Tibial nerve (tissue), 4 donors: ENCODE measurements at places on chromosomes 11 and 22.

DNA sequence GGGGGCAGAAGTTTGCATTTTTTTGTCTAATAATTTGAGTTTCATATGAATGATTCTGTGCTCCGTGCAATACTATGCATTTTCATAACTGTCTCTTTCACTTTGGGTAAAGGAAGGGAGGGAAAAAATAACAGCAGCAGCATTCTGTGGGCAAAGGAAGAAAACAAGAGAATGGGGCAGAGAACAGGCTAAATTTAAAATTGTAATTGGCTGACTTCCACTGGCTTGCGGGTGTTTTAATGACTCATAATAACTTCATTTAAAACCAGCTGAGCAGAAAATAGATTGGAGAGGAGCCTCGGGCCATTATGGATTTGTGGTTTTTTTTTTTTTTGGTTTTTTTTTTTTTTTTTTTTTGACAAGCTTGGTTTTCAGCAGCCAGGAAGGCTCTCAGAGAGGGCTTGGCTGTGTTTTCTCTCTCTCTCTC is 107.4 kb downstream of the ZBTB16 start:
- H3K4me3 ChIP-seq, result no peak overlapping the region
- no peaks in the 10 kb centered on the region for H3K27me3 ChIP-seq
- no peaks in the 10 kb centered on the region for H3K36me3 ChIP-seq

GRCh38 chr11:13415201-13415600 is 47.8 kb downstream of the BTBD10 start:
- H3K27me3 ChIP-seq, result no peaks in the 10 kb centered on the region
- no peaks in the 10 kb centered on the region for H3K4me1 ChIP-seq
- H3K36me3 ChIP-seq, result peaks cover 7% of the 10 kb centered on the region
- no peak overlapping the region for H3K4me3 ChIP-seq

GRCh38 chr22:43270314-43270908 is 72.8 kb downstream of the SCUBE1 start:
- no peaks in the 10 kb centered on the region for H3K36me3 ChIP-seq
- no peak for DNase-seq
- no peaks in the 10 kb centered on the region for H3K27me3 ChIP-seq
- H3K4me3 ChIP-seq, result no peak overlapping the region
- H3K27ac ChIP-seq, result peak overlapping the region; percentile 80

DNA sequence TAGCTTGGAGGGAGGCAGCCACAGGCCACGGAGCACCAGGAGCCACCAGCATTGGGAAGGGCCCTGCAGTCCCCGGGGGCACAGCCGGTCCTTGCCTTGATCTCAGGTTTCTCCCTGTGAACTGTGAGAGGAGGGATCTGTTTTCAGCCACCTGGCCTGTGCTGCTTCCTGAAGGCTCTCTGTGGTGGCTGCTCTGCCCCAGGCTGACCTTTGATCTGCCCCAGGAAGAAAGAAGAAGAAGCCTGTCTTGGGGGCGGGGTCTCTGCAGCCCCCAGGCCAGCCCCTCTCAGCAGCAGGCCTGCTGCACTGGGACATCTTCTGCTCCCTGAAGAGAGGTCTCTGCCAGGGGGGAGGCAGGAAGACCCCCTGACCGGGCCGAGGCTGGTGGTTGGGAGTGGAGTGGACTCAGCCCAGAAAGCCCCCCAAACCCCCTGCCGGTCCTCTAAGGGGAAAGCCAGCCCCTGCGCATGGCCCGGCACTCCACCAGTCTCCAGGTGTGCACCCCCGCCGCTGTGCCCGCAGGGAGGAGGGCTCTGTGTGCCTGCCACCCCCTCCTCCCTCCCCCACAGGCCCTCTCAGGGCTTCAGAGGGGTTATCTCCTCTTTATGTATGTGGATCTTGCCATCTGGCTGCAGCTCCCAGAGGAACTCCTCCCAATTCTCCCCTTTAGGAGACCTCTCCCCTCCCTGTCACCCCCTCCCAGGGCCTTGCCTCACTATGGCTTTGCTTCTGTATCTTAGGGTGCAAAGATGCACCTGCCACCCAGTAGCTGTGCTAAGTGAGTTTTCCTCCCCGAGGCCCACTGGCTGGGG is 675.3 kb downstream of the BRD1 start:
- H3K4me1 ChIP-seq, result no peaks in the 10 kb centered on the region
- no peaks in the 10 kb centered on the region for H3K27me3 ChIP-seq
- no peak for DNase-seq
- no peak overlapping the region for H3K27ac ChIP-seq

DNA sequence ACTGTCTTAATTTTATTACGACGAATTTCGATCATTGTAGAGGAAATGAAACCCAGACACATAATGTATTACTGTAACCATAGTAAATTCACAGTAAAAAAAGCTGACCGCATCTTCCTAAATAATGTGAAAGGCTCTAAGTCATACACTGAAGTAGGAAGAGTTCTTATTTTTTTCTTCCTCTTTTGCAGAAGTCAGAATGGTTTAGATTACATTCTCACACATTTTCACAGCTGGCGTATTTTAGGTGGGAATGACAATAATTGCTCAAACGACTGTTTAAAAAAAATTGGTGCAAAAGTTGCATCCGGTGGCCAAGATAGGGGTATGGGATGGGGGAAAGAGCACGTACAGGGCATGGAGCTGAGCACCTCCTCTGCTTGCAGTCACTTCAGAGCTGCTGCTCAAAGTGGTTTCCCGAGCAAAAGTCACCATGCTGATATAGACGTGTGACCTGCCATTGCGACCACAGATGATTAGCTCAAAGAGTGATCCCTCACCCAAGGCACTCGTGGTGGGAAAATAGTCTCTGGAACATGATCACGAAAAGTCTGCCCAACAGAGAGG is 35.3 kb downstream of the MMP13 start:
- H3K4me1 ChIP-seq, result no peaks in the 10 kb centered on the region
- no peak overlapping the region for H3K27ac ChIP-seq
- no peaks in the 10 kb centered on the region for H3K27me3 ChIP-seq
- no peak overlapping the region for H3K4me3 ChIP-seq
- DNase-seq, result no peak
- H3K36me3 ChIP-seq, result no peaks in the 10 kb centered on the region

- H3K4me1 ChIP-seq, result peaks cover 6% of the 10 kb centered on the region
- no peaks in the 10 kb centered on the region for H3K27me3 ChIP-seq
- no peak for DNase-seq
- H3K36me3 ChIP-seq, result no peaks in the 10 kb centered on the region
- no peak overlapping the region for H3K4me3 ChIP-seq
Observed at GRCh38 chr11:94308024-94308423, 3.6 kb downstream of the IZUMO1R start.

DNA sequence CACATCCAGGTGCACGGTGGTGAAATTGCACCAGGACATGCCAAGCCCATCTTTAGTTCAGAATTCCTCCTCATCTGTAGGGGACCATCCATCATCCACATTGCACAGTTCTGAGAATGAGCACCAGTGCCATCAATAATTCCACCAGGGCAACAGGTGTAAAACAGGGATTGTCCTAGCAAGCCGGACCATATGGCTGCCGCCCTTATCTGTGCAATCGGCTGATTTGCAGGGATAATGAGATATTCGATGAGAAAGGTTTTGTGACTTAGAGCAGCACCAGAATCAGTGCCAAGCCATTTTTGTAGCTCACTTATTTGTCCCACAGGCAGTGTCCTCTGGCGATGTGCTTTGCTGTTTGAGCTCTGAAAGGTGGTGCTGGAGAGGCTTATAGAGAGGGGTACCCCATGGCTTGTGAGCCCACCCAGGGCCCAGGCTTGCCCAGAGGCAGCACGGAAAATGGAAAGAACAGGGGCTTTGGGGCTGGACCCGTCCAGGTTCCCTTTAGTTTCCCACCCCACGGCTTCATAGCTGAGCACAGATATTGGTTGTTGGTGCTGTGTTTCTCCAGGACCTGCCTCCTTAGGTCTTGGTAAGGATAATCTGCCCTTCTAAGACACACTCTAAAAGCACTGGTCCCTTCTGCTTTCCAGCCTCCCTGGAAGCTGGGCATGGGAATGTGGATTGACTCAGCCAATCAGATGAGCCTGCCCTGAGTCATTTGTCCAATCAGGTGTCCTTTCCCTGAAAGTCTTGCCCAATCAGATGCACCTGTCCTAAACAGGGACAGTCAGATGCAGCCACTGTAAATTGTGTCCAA is 84.0 kb upstream of the SHANK2 start:
- H3K4me3 ChIP-seq, result no peak overlapping the region
- no peaks in the 10 kb centered on the region for H3K4me1 ChIP-seq
- H3K36me3 ChIP-seq, result no peaks in the 10 kb centered on the region
- H3K27ac ChIP-seq, result no peak overlapping the region
- no peaks in the 10 kb centered on the region for H3K27me3 ChIP-seq

- H3K4me1 ChIP-seq, result no peaks in the 10 kb centered on the region
- no peak for DNase-seq
- H3K36me3 ChIP-seq, result no peaks in the 10 kb centered on the region
- H3K27me3 ChIP-seq, result no peaks in the 10 kb centered on the region
Observed at GRCh38 chr11:133833898-133834681, 11.2 kb downstream of the SPATA19 start.

GRCh38 chr22:49303061-49303735 is 524.5 kb downstream of the BRD1 start:
- H3K27ac ChIP-seq, result no peak overlapping the region
- H3K27me3 ChIP-seq, result no peaks in the 10 kb centered on the region
- no peaks in the 10 kb centered on the region for H3K4me1 ChIP-seq
- DNase-seq, result no peak

GRCh38 chr11:4185561-4185960 is 91.0 kb downstream of the RRM1 start:
- no peaks in the 10 kb centered on the region for H3K27me3 ChIP-seq

DNA sequence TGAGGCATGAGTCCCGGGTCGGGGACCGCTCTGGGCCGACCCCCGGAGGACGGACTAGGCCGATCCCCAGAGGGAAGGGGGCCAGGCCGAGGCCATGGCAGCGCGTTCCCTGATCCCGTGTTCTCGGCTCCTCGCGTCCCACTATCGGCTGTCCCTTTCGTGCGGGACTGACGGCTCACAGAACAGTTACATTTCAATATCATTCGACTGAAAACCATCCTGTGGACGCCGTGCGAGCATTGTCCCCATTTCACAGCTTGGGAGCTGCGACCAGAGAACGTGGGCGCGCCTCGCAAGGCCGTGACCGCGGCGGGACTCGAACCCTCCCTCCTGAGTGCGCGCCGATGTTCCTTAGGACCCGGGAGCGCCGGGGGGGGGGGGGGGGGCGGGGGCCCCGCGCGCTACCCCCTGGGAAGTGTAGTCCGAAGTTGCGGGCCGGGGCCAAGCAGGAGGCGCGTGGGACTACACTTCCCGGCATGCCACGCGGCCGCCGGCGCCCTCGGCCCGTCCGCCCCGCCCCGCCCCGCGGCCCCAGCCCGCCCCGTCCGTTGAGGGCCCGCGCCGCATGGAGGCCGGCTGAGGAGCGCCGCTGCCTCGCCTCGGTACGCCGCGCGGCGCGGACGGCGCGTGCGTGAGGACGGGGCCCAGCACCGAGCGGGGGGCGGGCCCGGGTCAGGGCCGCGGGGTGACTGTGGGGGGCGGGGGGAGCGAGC is at the start of gene TRABD:
TSS of gene TRABD (plus strand) at position 539 of the 713 bp plus-strand sequence. CDS start 7,148 bp downstream, outside the sequence.
- no peaks in the 10 kb centered on the region for H3K36me3 ChIP-seq
- peak; percentile 74 for DNase-seq
- no peaks in the 10 kb centered on the region for H3K27me3 ChIP-seq
- peak within 1 kb of the TSS; percentile 55 for H3K4me3 ChIP-seq

DNA sequence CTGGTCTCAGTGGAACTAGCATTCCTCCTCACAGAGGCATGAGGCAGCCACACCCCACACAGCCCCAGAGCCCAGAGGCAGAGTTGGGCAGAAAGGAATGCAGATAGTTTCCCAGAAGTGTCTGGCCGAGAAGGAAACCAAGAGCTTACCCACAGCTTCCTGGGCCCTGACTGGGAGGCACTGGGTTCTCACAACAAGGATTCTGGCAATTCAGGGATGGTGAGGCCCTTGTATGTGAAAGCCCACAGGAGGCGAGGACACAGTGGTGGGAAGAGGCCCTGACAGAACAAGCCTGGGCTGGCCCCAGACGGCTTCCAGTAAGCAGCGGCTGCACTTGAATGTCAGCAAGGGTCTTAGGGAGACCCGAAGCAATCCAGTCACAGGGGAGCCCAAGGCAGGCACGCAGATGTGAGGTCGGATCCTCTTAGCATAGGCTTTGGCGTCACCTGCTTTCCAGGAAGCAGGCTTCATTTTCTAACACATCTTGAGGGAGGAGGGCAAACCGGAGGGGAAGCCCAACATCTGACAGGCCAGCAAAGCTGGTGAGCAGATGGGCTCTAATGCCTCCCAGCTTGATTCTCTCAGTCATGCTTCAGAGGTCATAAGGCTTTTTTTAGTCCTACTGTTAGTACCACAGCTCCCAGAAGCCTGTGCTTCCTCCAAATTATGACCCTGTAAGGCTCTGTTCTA is 78.3 kb upstream of the AKIP1 start:
- no peaks in the 10 kb centered on the region for H3K36me3 ChIP-seq
- no peaks in the 10 kb centered on the region for H3K4me1 ChIP-seq
- no peaks in the 10 kb centered on the region for H3K27me3 ChIP-seq
- DNase-seq, result no peak
- no peak overlapping the region for H3K4me3 ChIP-seq
- peak overlapping the region; percentile 71 for H3K27ac ChIP-seq

DNA sequence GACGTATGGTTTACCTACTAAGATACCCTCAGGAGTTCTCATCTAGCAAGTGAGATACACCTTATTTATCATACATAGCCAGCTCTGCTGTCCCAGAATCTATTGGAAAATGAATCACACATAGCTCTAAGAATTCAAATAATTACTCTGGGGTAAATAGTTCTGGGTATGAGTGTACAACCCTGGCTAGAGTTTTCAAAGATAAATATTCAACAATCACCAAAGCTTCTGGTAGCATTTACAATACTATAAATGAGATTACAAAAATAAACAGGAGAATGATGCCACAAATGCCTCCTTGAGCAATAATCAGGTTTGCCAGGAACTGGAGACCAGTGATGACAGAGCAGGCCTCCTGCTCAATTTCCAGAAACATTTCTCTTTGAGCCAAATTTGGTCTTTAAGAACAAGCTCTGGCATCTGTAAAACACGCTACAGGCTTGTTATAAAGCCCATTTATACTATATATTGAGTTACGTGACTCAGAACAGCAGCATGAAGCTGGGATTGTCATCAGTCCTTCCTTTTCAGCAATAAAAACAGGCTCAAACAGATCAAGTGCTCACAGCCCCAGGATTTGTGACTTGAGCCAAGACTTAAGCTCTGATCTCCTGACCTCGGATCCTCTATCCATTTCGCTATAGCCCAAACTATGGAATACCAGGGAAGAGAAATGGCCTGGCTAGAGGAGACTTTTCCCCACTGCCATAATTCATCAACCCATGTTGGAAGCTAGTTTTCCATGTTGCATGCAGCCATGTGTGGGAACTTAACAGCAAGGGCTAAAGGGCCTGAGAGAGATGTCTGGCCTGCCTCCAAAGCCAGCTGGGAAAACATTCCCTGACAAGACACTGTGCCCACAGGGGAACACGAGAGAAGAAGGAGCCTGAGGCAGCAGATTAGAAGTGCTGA is 19.7 kb downstream of the RAB30 start:
- H3K4me3 ChIP-seq, result no peak overlapping the region
- no peaks in the 10 kb centered on the region for H3K36me3 ChIP-seq
- no peaks in the 10 kb centered on the region for H3K27me3 ChIP-seq
